ENCODE measurements at places on chromosomes 6 and 20.

DNA sequence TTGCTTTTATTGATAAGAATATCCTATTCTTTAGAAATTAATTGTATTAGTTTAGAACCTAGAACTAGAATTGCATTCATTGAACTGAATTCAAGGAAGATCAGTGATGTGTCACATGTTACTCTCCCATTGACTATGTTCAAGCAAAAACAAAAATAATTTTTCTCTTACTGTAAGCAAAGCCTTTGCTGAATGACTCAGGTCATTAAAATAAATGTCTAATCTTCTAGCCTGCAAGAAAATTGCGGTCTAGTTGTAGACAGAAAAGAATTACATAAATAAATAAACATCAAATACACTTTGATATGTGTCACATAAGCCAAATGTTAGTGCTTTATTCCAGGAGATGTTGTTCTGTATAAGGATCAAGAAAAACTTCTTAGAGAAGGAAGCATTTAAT is 387.9 kb downstream of the ADGRB3 start:
- DNase-seq = no peak

DNA sequence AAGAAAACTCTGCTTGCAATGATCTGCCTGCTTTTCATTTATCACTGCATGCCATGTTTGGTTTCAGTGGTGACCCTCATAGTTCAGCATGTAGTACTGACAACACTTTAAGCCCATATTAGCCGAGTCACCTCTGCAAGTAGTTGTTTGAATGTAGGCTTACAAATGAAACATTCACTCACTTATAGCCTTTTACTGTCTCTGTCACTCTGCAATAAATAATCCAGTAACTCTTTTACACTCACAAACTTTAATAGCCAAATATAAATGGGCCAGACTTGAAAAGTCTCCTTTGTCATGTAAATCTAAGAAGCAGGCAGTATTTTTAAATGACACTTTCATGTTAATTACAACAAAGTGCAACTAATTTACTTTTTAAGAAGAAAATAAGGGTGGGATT is 1460.0 kb upstream of the ADGRB3 start:
- no peak for DNase-seq

DNA sequence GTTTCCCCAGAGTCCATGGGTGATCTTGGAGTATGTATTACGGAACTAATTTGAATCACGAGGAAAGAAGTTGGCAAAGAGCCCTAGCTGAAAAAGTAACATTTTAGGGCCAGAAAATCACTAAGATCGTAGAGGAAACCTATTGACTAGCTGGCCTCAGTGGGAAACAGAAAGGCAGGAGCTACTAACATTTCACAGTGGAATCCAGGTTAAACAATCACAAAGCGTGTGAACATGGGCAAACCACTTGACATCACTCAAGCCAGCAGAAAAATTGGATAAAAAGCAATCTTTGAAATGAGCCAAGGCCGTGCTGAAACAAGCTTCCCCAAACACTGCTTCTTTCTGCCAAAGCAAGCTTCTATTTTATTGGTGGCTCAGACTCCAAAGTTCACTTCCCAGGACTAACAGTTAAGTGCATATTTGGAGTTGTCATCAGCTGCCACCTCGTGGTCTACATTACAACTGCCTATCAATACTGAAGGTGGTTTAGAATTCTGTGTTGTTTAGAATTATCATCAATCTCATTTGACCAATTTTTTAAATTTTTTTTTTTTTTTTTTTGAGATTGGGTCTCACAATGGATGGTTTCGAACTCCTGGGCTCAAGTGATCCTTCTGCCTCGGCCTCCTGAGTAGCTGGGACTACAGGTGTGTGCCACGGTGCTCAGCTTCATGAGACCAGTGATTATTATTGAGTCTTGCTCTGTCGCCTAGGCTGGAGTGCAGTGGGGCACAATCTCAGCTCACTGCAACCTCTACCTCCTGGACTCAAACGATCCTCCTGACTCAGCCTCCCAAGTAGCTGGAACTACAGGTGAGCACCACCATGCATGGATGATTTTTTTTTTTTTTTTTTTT is 10.6 kb downstream of the RPS10 start:
- peak; percentile 82 for DNase-seq

GRCh38 chr20:19761841-19762240 is 3.8 kb downstream of the RIN2 start:
- DNase-seq = no peak

DNA sequence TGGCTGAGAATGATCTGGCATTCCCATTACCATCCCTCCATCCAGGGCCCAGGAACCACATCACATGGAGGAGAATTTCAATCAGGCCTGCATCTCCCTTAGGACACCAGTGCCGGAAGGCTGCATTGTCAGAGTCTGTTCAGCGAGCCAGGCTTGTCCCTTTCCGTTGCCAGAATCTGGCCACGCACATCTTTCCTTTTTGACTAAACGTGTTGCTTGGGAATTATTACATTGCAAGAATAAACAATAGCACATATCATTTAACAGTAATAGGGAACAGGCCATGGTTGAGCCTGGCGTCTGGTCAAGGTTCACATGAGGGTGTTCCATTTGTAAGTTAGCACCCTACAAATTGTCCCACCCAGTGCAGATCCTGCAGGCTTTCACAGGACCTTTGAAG is 42.8 kb downstream of the SOBP start:
- no peak for DNase-seq

- peak; percentile 74 for DNase-seq
Measured at GRCh38 chr6:31898383-31899011, 999 bp upstream of the EHMT2 start.

Measured in large intestine (tissue), 12 donors.